ENCODE measurements at places on chromosomes 2 and 18. TPM values are rescaled to one million over a fixed set of nuclear protein-coding genes. Genes with fewer than 3 reads are reported as not detected.

DNA sequence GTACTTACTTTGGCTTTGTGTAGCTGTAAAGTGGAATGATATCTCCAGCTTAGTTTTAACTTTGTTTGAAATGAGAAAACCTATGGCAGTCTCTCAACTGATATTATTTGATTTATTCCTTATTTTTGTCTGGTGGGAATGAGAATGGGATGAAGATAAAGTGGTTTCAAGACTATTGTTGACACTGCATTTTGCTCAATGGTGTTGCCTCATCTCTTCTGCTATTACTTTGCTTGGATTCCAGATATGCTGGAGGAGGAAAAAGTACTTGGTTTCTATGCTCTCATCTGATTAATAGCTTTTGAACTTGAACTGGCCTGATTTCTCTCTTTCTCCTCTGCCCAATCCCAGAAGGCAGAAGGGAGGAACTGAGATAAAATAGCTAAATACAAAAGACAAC, 198.2 kb downstream of the CTNNA2 start:
- no peak for DNase-seq

- DNase-seq, result no peak
These were observed 14.7 kb downstream of the ROCK2 start for GRCh38 chr2:11329776-11330175.

- no peak for DNase-seq
These were observed 1313.0 kb upstream of the FAM98A start for GRCh38 chr2:34912084-34912483.

GRCh38 chr18:2981212-2981728, 31.7 kb downstream of the LPIN2 start:
- no peak for DNase-seq

DNA sequence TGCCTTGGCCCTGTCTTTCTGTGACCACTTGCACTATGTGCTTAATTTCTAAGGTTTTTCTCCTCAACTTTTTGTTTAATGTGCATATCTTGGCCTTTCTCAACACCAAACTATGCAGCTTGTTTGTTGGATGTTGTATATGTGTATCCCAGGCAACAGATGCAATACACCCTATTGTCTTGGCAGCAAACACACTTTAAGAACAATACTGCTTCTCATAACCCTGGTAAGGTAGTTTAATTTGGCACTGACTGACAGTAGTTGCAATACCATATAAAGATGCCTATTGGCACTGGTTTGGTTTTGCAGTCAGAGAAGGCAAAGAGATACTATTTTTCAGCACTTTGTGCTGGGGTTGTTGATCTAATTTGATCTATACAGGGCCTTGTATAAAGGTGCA, 360.7 kb upstream of the CWC22 start:
- DNase-seq, result no peak

DNA sequence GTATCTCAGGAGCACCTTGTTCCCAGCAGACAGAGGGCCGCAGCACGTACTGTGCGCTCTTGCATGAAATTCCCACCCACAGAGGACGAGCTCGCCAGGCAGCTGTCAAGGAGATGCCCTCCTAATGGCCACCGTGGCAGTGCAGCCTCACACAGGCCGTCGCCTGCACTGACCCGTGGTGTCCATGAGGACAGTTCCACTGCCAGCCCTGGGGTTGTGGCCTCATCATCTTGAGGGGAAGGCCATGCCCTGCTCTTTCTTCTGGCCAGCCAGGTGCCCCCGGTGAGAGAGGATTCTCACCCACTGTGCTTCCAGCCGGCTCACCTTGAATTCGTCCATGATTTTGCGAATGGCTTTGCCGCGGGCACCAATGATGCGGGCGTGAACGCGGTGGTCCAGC, 42.0 kb downstream of the ANO7 start:
- DNase-seq, result no peak

GRCh38 chr2:72864500-72864899, 22.7 kb upstream of the SPR start:
- no peak for DNase-seq

DNA sequence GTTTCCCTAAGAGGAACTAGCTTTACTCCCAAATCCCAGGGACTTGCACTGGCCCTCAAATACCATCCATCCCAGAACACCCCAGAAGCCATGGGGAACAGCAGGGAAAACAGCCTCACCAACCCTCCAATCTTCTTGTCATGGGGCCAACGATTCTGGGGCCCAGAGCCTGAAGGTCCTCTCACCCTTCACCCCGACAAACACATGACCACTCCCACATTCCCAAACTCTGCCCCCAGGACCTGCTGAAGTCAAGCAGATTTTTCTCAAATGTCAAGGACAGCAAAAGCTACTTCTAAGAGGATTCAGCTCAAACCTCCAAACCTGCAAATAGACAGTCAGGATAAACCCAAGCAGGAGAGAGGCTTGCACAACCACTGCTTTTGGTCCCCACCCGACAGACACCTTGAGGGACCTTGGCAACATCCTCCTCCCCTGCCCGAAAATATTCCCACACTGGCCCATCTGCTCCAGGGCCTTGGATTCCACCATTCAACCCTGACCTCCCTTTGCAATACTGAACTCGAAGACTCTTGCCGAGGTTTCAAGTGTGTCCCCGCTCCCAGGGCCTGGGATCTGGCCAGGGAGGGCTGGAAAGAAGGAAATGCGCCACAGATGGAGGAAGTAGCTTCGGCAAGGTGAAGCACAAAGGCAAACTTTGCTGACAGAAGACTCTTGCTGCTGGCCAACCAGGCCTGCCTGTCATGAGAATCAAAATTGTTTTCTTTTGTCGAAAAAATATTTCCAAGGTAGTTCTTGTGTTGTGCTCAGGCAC, 143.3 kb downstream of the ZFP36L2 start:
- no peak for DNase-seq

DNA sequence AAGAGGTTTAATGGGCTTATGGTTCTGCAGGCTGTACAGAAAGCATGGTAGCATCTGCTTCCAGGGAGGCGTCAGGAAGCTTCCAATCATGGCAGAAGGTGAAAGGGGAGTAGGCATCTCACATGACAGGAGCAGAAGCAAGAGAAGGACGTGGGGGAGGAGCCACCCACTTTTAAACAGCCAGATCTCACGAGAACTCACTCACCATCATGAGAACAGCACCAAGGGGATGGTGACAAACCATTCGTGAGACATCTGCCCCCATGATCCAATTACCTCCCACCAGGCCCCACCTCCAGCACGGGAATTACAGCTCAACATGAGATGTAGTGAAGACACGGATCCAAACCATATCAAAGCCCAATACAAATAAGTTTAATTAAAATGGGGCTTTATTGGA, 113.8 kb downstream of the ATL2 start:
- DNase-seq, result no peak

DNA sequence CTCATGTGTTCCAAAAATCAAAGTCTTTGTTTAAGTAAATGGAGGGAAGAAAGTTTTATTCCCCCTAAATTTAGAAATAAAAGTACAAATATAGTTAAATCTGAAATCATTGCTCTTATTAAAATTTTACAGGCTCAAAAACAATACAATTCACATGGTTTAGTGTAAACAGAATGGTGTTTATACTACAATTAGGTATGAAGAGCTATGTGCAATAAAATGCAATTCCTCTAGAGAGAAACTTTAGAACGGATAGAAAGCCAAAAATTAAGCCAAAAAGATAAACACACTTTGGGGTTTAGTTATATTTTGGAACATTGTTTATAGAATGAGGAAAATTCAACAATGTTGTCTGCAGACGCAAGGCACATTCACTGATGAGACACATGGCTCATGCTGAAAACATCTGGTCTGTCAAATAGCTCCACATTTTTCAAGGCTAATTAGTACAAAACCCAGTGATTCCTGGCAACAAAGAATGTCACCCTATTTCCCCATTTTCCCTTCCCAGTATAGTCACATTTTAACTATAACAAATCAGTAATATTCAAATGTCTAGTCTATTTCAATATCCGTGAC, 103.3 kb downstream of the EXOC6B start:
- DNase-seq, result no peak

DNA sequence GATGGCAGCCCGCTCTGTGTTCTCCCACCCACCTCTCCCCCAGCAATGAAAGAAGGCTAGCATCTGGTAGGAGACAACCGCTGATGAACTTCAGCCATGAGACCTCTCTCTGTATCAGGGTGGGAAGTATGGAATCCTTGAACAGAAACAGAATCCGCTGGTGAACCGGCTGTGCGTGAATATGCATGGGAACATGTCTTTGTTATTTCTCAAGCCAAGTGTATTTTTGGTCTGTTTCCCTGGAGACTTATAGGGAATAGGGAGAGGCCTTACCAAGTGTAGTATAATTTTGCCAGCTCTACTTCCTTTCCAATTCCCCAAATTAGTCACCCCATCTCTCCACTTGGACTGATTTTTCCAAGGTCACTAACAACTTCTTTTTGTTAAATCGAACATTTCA, 30.1 kb downstream of the WNT10A start:
- DNase-seq, result no peak

GRCh38 chr2:167749660-167750059, 497.7 kb downstream of the STK39 start:
- DNase-seq, result no peak

- DNase-seq, result no peak
These were observed 149.2 kb upstream of the POU3F3 start for GRCh38 chr2:104704496-104705245.

- no peak for DNase-seq
These were observed 293.7 kb upstream of the HDAC4 start for GRCh38 chr2:239694487-239694886.

GRCh38 chr2:102718387-102719316, 43.2 kb upstream of the TMEM182 start:
- no peak for DNase-seq

DNA sequence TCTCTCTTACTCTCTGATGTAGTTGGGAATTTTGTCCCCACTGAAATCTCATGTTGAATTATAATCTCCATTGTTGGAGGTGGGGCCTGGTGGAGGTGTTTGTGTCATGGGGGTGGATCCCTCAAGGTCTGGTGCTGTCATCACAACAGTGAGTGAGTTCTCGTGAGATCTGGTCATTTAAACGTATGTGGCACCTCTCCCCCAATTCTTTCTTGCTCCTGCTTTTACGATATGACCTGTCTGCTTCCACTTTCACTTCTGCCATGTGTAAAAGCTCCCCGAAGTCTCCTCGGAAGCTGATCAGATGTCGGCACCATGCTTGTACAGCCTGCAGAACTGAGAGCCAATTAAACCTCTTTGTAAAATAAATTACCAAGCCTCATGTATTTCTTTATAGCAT, 337.8 kb upstream of the CDH2 start:
- DNase-seq, result no peak

DNA sequence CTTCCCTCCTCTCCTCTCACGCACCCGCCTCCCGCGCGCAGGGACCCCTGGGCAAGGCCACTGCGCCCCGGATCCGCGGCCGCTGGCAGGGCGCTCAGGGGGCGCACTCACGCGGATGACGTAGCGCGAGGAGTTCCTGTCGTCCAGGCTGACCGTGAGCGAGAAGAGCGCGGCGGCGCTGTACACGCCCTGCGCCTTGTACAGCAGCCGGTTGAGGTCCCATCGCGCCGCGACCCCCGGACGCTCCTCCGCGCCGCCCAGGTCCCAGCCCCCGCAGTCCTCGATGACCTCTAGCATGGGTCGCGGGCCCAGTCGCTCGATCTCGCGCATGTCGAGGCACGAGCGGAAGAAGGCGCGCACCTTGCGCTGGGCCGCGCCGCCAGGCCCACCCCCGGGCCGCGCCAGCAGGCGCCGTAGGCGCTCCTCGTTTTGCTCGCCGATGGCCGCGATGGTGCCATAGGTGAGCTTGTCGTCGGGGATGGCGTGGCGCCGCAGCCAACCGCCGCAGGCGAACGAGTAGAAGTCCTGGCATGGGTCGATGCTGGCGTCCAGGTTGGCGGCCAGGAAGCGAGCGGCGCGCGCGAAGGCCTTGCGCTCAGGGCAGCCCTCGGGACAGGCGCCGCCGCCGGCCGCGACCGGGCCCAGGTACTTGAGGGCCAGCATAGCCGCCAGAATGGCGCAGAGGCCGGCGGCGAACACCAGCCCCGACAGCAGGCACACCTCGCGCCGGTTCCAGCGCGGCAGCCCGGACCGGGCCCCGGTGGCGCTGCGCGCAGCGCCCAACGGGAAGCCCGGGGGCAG, 1.7 kb downstream of the ECEL1 start:
- no peak for DNase-seq

GRCh38 chr2:100982431-100982861, 19.6 kb upstream of the RPL31 start:
- DNase-seq, result no peak

DNA sequence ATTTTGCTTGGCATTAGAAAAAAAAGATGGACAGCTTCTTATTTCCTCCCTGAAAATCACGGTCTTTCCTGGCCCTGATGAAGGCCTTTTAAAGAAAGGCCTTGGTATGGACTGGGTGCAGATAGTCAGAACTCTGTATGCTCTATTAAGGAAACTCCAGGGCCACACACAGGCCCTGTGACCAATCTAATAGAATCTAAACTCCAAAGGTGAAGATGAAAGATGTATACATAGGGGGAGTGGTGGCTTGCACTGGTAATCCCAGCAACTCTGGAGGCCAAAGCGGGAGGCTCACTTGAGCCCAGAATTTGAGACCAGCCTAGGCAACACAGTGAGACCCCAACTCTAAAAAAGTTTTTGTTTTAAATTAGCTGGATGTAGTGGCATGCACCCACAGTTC, 37.3 kb downstream of the OXER1 start:
- no peak for DNase-seq

DNA sequence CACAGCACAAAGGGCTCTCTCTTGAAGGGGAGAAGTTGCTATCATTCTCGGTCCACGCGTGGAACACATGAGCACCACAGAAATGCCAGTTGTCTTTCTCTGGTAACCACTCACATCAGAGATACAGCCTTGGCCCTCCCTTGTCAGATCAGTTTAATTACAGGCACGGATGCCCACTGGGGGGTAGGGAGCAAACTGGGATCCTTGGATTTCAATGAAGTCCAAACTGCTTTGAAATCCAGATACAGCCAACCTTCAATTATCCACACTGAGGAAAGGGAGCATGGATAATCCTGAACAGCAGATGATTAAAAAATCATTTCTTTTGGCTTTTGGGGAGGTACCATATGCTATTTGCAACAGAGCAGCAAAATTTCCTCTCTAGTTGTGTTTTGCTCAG, 63.7 kb upstream of the DAPL1 start:
- DNase-seq, result no peak

- no peak for DNase-seq
These were observed 1605.6 kb upstream of the ZEB2 start for GRCh38 chr2:146125551-146125950.

Gene POTEJ
- not detected for total RNA-seq

Gene TLX2
- total RNA-seq, result not detected

Gene TRIM43
- not detected for total RNA-seq

Gene CTAGE1
- total RNA-seq, result not detected

Gene METTL4
- 13.8 TPM for total RNA-seq

Gene EMILIN2
- total RNA-seq, result 6.8 TPM

Gene UGT1A3
- not detected for total RNA-seq

Gene PID1
- total RNA-seq, result not detected

Gene SERPINB12
- total RNA-seq, result not detected

Gene RUFY4
- not detected for total RNA-seq

Gene GPBAR1
- total RNA-seq, result 0.77 TPM

Gene OTOS
- not detected for total RNA-seq

Gene CNTNAP5
- 5.0 TPM for total RNA-seq

Gene MOB4
- total RNA-seq, result 31.0 TPM

Gene FEV
- 0.56 TPM for total RNA-seq

Gene RFX8
- 5.0 TPM for total RNA-seq
